ENCODE measurements at places on chromosomes 16 and 17. TPM values are rescaled to one million over a fixed set of nuclear protein-coding genes. Genes with fewer than 3 reads are reported as not detected.
A peak's percentile ranks its signal among the peaks of the same experiment; 100 is the strongest.

GRCh38 chr17:17580662-17581470 lies 10.6 kb downstream of the PEMT start:
- no peaks in the 10 kb centered on the region for H3K36me3 ChIP-seq
- peaks cover 3% of the 10 kb centered on the region for H3K4me1 ChIP-seq
- H3K27me3 ChIP-seq, result no peaks in the 10 kb centered on the region
- no peak overlapping the region for H3K27ac ChIP-seq

The SULT1A2 gene
- not detected for total RNA-seq

DNA sequence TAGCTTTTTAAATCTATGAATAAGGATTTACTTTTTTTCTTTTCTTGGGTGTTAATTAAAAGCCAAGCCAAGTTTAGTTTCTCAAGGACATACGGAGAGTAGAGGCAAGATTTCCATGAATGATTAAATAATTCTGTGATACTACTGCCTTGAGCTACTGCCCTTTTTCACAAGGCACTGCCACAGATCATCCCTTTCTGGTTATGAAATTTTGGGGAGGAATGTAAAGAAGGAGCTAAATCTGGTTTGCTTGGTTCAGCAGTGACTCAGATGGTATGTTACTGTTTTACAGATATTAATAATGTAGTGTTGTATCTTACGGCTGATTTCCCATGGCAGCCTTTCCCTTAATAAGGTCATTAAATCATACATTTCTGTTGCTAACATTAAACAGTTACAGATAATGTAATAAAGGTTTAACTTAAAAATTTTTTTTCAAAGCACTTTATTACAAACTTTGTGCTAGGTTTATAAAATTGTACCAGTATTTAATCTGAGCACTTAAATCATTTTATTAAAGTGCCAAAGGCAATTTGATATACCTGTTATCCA lies 2.6 kb downstream of the WSB1 start:
- no peaks in the 10 kb centered on the region for H3K36me3 ChIP-seq
- peak overlapping the region; percentile 99 for H3K27ac ChIP-seq
- H3K27me3 ChIP-seq, result no peaks in the 10 kb centered on the region
- no peak for DNase-seq
- H3K4me3 ChIP-seq, result peak overlapping the region; percentile 97
- peaks cover 36% of the 10 kb centered on the region for H3K4me1 ChIP-seq

GRCh38 chr16:17448640-17449638 lies 21.8 kb downstream of the XYLT1 start:
- DNase-seq, result no peak
- peak overlapping the region; percentile 78 for H3K4me3 ChIP-seq
- H3K27me3 ChIP-seq, result no peaks in the 10 kb centered on the region

DNA sequence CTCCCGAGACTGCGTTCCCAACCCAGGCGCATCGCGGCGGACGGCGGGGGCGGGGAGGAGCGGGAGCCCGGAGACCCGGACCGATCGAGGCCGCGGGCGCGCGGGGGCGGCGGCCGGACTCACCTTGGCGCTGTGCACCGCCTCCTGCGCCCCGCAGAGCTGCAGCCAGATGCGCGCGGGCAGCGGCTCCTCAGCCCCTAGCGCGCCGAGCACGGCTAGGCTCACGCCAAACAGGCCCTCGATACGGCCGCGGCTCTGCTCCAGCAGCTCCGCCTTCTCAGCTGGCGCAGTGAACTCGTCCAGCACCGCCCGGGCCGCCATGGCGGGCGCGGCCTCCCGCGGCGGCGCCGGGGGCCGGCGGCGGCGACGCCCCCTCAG lies 339 bp downstream of the N4BP1 start:
- peak overlapping the region; percentile 91 for H3K27ac ChIP-seq
- no peaks in the 10 kb centered on the region for H3K27me3 ChIP-seq
- H3K36me3 ChIP-seq, result no peaks in the 10 kb centered on the region
- H3K4me3 ChIP-seq, result no peak overlapping the region
- no peak for DNase-seq
- peaks cover 39% of the 10 kb centered on the region for H3K4me1 ChIP-seq

- no peak for DNase-seq
- H3K4me1 ChIP-seq, result peaks cover 34% of the 10 kb centered on the region
- peak overlapping the region; percentile 53 for H3K27ac ChIP-seq
- no peak overlapping the region for H3K4me3 ChIP-seq
- peaks cover 2% of the 10 kb centered on the region for H3K36me3 ChIP-seq
Observed at GRCh38 chr16:81500833-81501521, 56.4 kb downstream of the CMIP start.

The CASKIN2 gene
- 0.40 TPM for total RNA-seq

DNA sequence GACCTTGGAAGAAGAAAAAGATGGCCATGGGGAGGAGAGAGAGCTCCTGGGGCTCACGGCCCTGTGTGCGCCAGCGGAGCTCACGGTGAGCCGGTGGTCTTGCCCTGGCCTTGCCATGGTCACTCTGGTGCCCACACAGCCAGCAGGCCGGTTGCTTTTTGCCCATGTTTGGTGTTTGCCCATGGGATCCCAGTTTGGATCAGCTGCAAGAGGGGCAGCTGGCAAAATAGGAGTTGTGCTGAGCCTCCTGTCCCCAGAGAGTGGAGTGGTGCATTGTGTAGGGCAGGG lies 1.6 kb downstream of the NHERF1 start:
- no peaks in the 10 kb centered on the region for H3K27me3 ChIP-seq
- H3K4me3 ChIP-seq, result peak overlapping the region; percentile 99
- no peak for DNase-seq
- H3K4me1 ChIP-seq, result peaks cover 53% of the 10 kb centered on the region
- H3K27ac ChIP-seq, result peak overlapping the region; percentile 95

DNA sequence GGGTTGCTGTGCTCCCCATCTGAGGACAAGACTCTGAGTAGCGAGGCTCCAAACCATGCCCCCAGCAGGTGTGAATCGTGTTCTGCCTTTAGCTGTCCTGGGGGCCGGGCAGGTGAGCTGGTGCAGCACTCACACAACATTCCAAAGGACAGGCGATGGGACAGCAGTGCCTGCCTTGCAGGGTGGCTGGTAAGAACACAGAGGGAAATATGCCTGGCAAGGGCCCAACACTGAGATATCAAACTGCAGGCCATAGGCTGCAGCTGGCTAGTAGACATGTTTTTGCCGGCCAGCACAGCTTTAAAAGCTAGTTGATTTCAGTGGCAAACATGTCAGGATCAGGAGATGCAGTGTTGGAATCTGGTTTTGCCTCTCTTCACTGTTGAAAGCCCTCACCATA lies 23.6 kb downstream of the CLEC16A start:
- H3K4me3 ChIP-seq, result no peak overlapping the region
- H3K36me3 ChIP-seq, result no peaks in the 10 kb centered on the region
- H3K4me1 ChIP-seq, result peaks cover 36% of the 10 kb centered on the region
- no peak for DNase-seq

GRCh38 chr16:9033125-9033830 lies 58.2 kb upstream of the HAPSTR1 start:
- H3K36me3 ChIP-seq, result no peaks in the 10 kb centered on the region
- no peaks in the 10 kb centered on the region for H3K27me3 ChIP-seq
- no peaks in the 10 kb centered on the region for H3K4me1 ChIP-seq
- peak overlapping the region; percentile 65 for H3K27ac ChIP-seq

DNA sequence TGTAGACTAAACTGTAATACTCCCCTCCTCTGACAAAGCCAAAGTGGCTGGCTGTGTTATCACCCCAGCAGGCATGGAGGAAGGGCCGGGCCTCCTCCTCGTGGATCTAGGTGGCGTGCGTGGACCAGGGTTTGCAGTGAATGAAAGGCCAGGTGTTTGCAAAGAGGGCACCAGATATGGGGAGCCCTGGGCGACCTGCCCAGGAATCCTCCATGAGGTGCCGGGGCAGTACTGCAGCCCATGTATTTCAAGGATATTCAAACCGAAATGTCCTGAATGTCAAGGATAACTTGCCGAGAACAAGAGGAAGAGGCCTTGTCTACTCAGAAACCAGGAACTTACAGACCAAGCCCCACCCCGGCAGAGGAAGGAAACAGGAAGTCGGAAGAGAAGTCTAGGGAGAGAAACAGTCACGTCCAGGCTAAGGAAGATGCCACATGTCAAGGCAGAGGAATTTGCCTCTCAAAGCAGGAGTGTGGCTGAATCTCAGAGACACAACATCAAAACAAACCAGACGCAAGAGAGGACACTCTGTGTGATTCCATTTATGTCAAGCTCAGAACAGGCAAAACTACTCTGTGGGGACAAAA lies 13.7 kb upstream of the OSGIN1 start:
- H3K4me1 ChIP-seq, result peaks cover 14% of the 10 kb centered on the region
- H3K27ac ChIP-seq, result no peak overlapping the region
- no peak overlapping the region for H3K4me3 ChIP-seq

The SPNS2 gene
- 0.22 TPM for total RNA-seq

- H3K27ac ChIP-seq, result no peak overlapping the region
- no peaks in the 10 kb centered on the region for H3K27me3 ChIP-seq
- no peak for DNase-seq
- no peak overlapping the region for H3K4me3 ChIP-seq
- H3K4me1 ChIP-seq, result peaks cover 20% of the 10 kb centered on the region
Observed at GRCh38 chr17:51230306-51230705, 29.5 kb downstream of the MBTD1 start.

All from T-helper 17 cell (primary cell).